ENCODE measurements at places on chromosomes 7 and 10.

- DNase-seq: peak; percentile 53
Measured at GRCh38 chr7:99120501-99120900, 23.4 kb downstream of the SMURF1 start.

GRCh38 chr7:100897772-100898454 lies 2.2 kb upstream of the ACHE start:
- DNase-seq: no peak

- no peak for DNase-seq
Measured at GRCh38 chr10:106920538-106920937, 244.0 kb downstream of the SORCS1 start.

GRCh38 chr10:78397786-78398185 lies 364.1 kb downstream of the RPS24 start:
- no peak for DNase-seq

- DNase-seq: no peak
Measured at GRCh38 chr10:8050556-8051108, 3.9 kb upstream of the GATA3 start.

DNA sequence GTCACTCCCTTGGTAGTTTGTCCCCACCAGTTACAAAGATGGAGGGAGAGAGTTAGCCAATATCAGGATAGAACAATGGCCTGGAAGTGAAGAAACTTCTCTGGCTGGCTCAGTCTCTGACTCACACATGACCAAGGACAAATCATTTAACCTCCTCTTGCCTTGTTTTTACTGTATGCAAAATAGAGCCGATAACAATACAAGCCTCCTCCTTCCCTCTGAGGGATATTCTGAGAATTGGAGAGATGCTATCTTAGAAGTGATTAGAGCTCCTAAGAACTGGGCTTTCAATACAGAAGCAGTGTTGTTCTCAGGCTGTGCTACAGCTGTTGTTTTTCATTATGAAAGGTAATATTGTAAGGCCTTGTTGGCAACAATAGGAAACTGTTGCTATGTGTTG lies 87.7 kb upstream of the EGR2 start:
- no peak for DNase-seq

DNA sequence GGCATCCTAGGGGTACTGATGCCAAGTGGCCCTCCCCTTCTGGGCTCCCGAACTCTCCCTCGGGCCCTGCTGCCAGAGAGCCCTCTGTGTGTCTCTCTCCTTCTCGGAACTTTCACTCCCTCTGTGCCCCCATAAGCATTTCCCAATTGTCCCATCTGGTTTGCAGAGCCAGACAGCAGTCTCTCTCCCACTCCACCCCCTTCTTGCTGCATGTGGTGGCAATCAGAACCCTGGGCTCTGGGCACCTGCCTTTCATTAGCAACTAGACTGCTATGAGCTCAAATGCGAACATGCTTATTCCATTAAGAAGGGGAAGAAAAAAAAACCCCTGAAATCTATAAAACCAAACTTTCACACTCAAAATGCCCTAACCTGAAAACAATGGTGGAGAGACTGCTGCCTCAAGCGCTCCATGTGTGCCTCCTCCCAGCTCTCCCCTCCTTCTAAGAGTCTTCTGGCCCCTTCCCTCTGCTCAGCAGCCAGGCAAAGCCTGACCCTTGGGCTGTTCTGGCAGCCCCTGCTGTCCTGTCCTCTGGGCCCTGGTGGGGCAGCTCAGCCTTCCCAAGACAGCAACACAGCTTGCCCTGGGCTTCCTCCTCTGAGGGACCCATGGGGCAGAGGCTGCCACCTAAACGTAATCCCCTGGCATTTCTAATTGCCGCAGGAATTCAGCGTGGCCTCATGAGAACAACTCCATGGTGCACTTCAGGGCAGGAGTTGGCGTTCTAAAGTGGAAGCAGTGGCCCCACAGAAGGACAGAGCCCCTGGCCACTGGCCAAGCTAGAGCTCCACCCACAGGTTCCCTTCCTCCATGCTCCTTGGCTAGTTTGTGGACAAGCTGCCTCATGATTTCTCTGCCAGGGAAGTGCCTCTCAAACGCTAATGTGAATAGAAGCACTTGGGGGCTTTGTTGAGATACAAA lies 415.4 kb downstream of the PLXNA4 start:
- DNase-seq: no peak

DNA sequence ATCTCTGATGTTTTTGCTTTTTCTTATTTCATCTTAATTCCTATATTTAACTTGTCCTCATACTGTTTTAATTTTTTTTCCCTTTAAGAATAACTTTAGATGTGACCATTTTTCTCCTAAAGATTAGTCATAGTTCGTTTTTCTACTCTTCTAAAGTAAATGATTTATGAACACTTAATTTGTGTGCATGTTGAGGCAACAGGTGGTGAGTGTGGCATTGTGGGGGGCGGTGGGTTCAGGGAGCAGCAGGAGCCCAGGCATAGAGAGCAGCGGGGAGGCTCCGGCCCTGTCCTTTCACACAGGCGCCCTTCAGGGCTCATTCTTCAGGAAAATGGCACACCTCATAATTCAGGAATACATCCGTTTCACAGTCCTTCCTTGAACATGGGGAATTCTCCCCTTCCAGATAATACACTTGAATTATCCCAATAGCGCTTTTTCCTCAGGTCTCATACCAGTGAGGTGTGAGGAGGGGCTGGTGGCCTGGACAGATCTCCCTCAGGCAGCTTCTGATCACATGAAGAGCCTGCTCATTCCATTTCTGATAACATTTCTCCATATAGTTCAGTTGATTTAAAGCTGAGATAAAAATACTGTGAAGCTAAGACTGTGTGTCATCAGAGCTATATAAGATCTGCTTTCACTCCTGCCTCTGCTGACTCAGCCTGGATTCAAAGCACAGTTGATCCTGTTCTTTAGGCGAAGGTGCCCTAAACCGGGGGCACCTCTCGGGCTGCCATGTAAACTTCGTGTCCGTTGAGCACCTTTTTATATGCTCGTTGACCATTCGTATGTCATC lies 40.2 kb downstream of the CUL1 start:
- DNase-seq: no peak

- no peak for DNase-seq
Measured at GRCh38 chr7:129013048-129013724, 41.7 kb downstream of the TNPO3 start.

DNA sequence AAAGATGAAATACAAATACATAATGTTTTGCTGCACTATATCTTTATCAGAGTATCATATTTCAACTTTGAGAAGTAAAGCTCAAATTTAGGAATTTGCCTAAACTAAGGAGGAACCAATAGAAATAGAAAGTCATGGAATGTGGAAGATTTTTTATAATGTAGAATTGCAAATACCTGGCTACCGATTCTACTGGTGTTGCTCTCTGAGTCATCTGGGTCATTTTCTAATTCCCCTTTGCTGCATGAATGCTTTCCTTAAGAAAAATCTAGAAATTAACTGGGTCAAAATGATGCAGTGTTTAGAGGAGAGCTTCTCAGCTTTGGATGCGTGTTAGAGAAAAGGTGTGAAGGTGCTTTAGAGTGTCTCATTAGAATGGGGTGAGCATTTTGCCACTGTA lies 568.9 kb upstream of the ANKRD30A start:
- no peak for DNase-seq

- DNase-seq: no peak
Measured at GRCh38 chr7:18420748-18421147, 74.8 kb upstream of the HDAC9 start.

- DNase-seq: no peak
Measured at GRCh38 chr10:91048380-91048779, 127.5 kb upstream of the ANKRD1 start.

- DNase-seq: peak; percentile 39
Measured at GRCh38 chr10:12902135-12902572, 99.4 kb downstream of the CCDC3 start.

DNA sequence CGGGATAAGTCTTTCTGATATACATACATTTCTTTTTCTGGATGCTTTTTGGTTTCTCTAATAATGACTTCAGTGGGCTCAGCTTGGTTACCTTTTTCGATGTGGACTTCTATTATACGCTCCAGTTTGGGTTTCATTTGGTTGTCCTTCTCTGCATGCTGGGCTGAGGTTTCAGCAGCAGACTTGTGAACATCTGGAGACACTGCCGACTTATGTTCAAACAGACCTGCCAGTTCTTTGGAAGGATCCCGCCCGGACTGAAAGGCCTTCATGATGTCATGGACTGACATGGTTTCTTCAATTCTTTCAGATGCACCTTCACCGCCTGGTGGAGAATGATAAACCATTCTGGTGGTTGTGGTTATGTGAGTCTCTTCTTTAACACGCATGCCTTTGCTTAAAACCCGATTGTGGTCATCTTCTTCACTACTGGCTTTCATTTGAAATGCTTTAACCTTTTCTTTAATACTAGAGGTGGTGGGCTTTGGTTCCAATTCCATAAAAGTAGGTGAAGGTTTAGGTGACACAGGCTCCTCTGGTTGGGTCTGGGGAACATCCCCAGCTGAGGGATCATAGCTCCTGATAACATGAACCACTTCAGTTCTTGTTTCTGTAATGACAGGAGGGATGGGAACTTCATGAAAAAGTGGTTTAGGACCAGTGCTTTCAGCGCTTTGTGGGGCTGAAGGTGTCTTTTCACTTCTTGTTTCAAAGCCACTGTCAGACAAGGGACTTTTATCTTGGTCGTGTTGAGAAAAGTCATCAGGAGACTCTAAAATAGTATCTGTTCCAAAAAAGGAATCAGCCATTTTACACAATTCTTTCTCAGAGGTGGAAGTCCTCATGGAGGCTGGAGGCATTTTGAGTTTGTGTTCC lies 167.7 kb upstream of the CCDC6 start:
- DNase-seq: no peak
